ENCODE measurements at places on chromosomes 5 and 9. TPM values are rescaled to one million over a fixed set of nuclear protein-coding genes. Genes with fewer than 3 reads are reported as not detected.

DNA sequence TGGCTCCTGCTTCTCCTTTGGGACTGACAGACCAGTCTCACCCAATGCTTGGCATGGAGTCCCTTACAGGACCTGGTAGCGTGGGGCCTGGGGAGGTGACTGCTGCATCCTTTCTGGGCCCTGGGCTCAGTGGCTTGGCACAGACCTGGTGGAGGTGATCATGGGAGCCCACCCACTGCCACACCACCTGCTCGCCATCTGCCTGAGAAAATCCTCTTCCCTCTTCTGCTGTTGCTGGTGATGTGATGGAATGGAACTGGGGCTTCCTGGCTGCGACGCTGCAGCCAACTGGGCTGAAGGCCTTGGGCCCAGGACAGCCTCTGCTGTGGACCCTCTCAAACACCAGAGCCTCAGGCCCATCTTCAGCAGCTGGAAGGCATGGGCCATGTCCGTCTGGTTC is 122.5 kb upstream of the PANK3 start:
- no peaks in the 10 kb centered on the region for H3K36me3 ChIP-seq
- H3K27me3 ChIP-seq = no peaks in the 10 kb centered on the region
- peaks cover 3% of the 10 kb centered on the region for H3K4me1 ChIP-seq
- H3K27ac ChIP-seq = no peak overlapping the region

GRCh38 chr9:38641985-38642864 is 21.8 kb upstream of the ANKRD18A start:
- no peaks in the 10 kb centered on the region for H3K36me3 ChIP-seq
- no peak for DNase-seq
- no peaks in the 10 kb centered on the region for H3K4me1 ChIP-seq
- H3K27me3 ChIP-seq = no peaks in the 10 kb centered on the region

DMXL1 gene
- 47.4 TPM for total RNA-seq

- H3K4me1 ChIP-seq = no peaks in the 10 kb centered on the region
- H3K36me3 ChIP-seq = no peaks in the 10 kb centered on the region
- H3K4me3 ChIP-seq = no peak overlapping the region
- H3K27me3 ChIP-seq = no peaks in the 10 kb centered on the region
- no peak for DNase-seq
These were observed 19.7 kb upstream of the MLLT3 start for GRCh38 chr9:20642045-20642444.

GPX3 gene
- 1,874 TPM for total RNA-seq
